GM12878 (cell line): ENCODE measurements at places on chromosomes 4 and X. TPM values are rescaled to one million over a fixed set of nuclear protein-coding genes. Genes with fewer than 3 reads are reported as not detected.

Gene ADRA2C
- 0.11 and 0.15 TPM in 2 replicates for total RNA-seq

Gene PDE6B
- total RNA-seq = 3.5 and 5.6 TPM in 2 replicates

Gene MAP7D3
- total RNA-seq = 10.8 and 11.3 TPM in 2 replicates

Gene RTL3
- total RNA-seq = 0.19 and 0.23 TPM in 2 replicates

Gene F8
- 4.5 and 5.0 TPM in 2 replicates for total RNA-seq

Gene TLR3
- total RNA-seq = not detected in 2 replicates

Gene EDA2R
- 8.1 and 8.4 TPM in 2 replicates for total RNA-seq

Gene SPIN2A
- total RNA-seq = 0.33 and 0.40 TPM in 2 replicates

Gene SCARB2
- 6.2 and 8.4 TPM in 2 replicates for total RNA-seq

Gene UGT2A1
- total RNA-seq = not detected in 2 replicates

Gene PNMA3
- not detected in 2 replicates for total RNA-seq

Gene MAGEA9
- not detected in 2 replicates for total RNA-seq

Gene TRPC3
- total RNA-seq = not detected in 2 replicates

Gene CSN1S1
- not detected in 2 replicates for total RNA-seq

Gene F9
- total RNA-seq = 0.08 and 0.18 TPM in 2 replicates

Gene NXF2
- not detected in 2 replicates for total RNA-seq

Gene AFP
- 0.69 and 0.72 TPM in 2 replicates for total RNA-seq

Gene ADGRA3
- total RNA-seq = 2.2 and 3.6 TPM in 2 replicates

Gene TLL1
- total RNA-seq = 0.05 and 0.11 TPM in 2 replicates

Gene SPIN4
- 9.2 and 9.5 TPM in 2 replicates for total RNA-seq

Gene TMEM156
- total RNA-seq = 18.4 and 20.8 TPM in 2 replicates

Gene FGF5
- total RNA-seq = 3.4 and 4.2 TPM in 2 replicates

Gene TMEM47
- total RNA-seq = 0.10 TPM in 1 of 2 replicates, not detected in the other

Gene SLC16A2
- total RNA-seq = 0.08 and 0.13 TPM in 2 replicates

Gene MCF2
- 0.36 and 0.45 TPM in 2 replicates for total RNA-seq

Gene RAB41
- total RNA-seq = not detected in 2 replicates

Gene CXCL11
- not detected in 2 replicates for total RNA-seq

Gene STK26
- total RNA-seq = 53.0 and 56.9 TPM in 2 replicates

Gene CTAG1B
- total RNA-seq = not detected in 2 replicates

Gene UGT2B11
- total RNA-seq = not detected in 2 replicates

Gene HNRNPD
- 310 and 343 TPM in 2 replicates for total RNA-seq

Gene PPEF1
- total RNA-seq = 0.31 and 0.56 TPM in 2 replicates

Gene ARHGEF6
- total RNA-seq = 18.8 and 18.9 TPM in 2 replicates

Gene PABPC1L2A
- total RNA-seq = not detected in 2 replicates

Gene LIAS
- total RNA-seq = 14.1 and 17.9 TPM in 2 replicates

Gene POU4F2
- not detected in 2 replicates for total RNA-seq

Gene CLGN
- total RNA-seq = 0.61 and 0.64 TPM in 2 replicates

Gene NKX3-2
- not detected in 2 replicates for total RNA-seq

Gene ARSD
- 0.56 TPM in 2 replicates for total RNA-seq

Gene PAGE1
- total RNA-seq = not detected in 2 replicates

Gene GABRQ
- total RNA-seq = not detected in 2 replicates

Gene WFS1
- total RNA-seq = 4.1 and 4.6 TPM in 2 replicates

Gene USP38
- 19.0 and 20.3 TPM in 2 replicates for total RNA-seq

Gene XPNPEP2
- total RNA-seq = 0.21 and 0.27 TPM in 2 replicates

Gene NAP1L5
- total RNA-seq = 2.9 and 3.0 TPM in 2 replicates

Gene ZFP92
- total RNA-seq = 0.13 and 0.31 TPM in 2 replicates
